ENCODE measurements at places on chromosomes 3 and 15.

GRCh38 chr15:78312957-78313356 is 13.5 kb upstream of the SKIC8 start:
- DNase-seq: no peak

DNA sequence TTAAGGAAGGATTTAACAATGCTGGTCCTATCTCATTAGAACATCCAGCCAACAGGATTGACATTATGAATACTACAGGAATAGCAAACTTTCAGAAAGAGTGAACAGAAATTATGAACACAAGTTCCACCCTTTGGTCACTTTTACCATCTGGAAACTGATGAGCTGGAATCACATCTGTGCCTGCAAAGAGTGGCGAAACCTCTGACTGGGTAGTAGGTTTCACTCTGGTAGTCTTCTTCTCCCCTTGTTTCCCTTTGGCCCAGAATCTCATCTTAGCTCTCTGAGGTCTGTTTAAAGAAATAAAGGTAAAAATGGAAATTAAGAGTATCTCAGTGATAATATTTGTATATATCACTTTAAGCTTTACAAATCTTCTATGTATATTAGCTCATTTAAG is 73.1 kb downstream of the NR2E3 start:
- DNase-seq: no peak

DNA sequence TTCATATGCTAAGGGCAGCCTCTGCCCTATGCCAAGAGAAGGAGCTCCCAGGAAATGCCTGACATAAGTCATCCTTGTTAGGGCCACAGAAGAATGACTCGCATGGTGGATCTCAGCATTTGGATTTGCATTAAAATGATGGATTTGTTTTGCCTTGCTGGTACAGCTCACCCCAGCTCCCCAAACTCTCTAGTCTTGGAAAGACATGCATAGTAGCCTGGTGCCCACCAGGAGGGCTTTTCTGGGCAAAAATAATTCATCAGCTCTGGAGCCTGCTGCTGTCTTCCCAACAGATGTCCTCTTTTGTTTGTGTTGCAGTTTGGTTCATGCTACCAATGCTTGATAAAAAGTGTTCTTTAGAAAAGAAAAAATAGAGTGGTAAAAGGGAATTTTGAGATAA is 833.0 kb downstream of the AGBL1 start:
- DNase-seq: no peak

DNA sequence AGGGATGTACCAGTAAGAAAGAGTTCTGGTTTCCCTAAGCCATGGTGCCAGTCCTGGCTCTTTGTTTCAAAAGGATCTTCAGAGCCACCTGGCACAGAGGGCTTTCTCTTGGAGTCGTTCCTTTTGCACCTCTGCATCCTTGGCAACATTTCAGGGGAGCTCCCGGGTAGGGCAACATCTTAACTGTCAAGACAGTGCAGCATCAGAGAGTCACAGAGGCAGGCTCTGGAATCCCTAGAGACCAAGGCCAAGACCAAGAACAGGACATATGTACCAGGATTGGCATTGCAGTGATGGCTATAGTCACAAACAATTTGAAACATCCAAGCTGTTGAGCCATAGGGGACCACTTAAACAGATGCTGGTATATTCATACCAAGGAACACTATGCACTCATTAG is 129.4 kb upstream of the ADPGK start:
- no peak for DNase-seq

Data from T follicular helper cell (primary cell).